ENCODE measurements at places on chromosomes 5 and 9.
A peak's percentile ranks its signal among the peaks of the same experiment; 100 is the strongest.

- peak; percentile 100 for DNase-seq
These were observed at the start of gene ETF1 for GRCh38 chr5:138542956-138543729. Gene ETF1, minus strand, starts transcription at chr5:138543236. Its CDS starts 318 bp downstream, at chr5:138542918.

- DNase-seq, result no peak
These were observed 20.7 kb upstream of the TMOD1 start for GRCh38 chr9:97480749-97481148.

DNA sequence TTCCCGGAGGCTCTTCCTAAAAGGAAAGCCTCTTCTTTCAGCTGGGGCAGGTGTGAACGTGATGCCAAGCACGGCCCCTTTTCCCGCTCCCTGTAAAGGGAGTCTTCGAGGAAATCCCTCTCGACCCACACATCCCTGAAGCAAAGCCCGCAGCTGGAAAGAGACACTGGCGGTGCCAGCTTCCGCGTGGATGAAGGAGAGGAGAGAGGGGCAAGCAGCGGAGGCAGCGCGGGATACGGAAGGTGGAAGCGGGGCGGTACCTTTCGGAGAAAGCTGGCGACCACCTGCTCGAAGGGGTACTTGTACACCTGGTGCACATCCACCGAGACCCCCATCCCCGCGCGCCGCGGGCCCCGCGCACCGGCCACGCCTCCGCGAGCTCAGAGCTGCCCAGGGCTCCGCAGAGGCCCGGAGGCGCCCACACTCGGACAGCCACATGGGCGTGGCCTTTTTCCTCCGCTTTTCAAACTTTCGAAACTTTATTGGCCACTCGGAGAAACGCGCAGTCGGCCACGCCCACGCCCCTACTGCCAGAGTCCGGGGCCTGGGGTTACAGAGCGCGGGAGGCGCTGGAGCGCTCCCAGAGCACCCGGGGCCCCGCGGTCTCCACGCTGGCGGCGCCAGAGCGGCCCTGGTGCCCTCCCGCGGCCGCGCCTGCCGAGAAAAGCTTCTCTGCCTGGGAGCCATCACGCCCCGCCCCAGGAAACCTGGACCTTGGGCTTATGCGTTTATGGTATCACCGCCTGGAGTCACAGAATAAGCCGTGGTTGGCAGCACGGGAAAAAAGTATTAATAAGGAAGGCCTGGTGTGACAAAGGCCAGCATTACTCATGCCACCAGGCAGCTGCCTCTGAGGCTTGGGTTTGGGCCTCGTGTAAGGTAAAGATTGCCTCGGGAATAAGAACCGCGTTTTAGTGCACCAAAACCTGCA lies at the start of gene PRELID2:
Gene PRELID2 (minus strand): TSS at position 426 of the 931 bp plus-strand sequence. CDS start 91 bp downstream, at position 335.
- DNase-seq, result peak; percentile 93

DNA sequence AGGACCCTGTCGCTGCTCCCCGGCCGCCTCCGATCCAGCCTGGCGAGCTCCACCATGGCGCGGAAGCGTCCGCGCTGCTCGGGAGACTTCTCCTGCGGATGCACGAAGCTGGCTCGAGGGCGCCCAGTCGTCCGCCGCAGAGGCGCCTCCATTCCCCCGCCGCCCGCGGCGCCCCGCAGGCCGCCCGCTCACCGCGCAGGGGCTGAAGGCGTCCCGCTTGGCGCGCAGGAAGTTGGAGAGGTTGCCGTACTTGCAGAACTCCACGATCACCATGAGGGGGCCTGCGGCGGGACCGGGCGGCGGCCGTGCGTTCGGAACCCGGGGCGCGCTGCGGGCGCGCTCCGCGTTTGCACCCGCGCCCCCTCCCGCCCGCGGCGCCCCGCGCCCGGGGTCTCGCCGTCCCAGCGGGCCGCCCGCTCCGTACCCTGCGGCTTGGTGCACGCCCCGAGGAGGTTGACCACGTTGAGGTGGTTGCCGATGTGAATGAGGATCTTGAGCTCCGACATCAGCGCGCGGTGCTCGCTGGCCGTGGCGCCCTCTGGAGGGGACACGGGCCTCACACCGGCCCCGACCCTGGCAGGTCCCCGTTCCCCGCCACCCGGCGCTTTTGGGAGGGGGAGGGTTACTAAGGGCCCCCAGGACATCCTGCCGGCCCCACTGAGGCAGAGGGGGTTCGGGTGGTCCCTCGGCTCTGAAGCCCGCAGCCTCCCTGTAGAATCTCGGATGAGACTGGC lies 27.7 kb upstream of the SCGB3A1 start:
- DNase-seq, result no peak

DNA sequence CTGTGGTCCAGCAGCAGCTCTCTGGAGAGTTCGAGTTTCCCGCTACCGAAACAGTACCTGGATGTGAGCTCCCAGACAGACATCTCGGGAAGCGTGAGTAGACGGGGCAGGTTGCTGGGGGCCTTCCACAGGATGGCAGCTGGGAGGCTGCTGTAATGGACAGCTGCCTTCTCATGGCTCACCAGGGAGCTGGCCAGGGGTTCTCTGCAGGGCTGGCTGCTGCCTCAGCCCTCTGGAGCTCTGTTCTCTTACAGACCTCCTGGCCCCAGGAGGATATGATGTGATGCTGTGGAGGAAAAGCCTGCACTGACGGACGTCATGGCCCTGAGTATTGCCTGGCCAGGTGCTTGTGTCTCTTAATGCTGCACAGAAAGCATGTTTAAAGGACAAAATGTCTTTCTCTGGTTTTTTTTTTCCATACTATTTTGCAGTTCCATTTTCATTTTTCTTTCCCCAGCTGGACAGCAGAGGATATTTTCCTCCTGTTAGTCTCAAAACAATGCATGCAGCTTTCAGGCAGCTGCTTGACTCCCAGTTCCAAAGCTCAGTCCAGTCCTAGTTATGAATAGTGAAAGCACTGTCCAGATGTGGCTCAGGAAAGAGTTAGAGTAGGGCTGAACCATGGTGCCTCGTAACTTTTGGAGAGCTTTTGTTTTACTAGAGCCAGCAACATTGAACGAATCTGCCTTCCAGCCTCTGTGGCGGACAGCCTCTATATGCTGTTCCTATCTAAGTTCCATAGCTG lies 77.5 kb upstream of the RARS1 start:
- no peak for DNase-seq

GRCh38 chr5:124231230-124231629 lies 515.2 kb downstream of the ZNF608 start:
- no peak for DNase-seq

- no peak for DNase-seq
These were observed 865.4 kb downstream of the TLE4 start for GRCh38 chr9:80437091-80437640.

- no peak for DNase-seq
These were observed 740.9 kb downstream of the DTWD2 start for GRCh38 chr5:118247458-118247857.

- DNase-seq, result no peak
These were observed 108.7 kb downstream of the CFAP90 start for GRCh38 chr5:7742241-7742656.

- no peak for DNase-seq
These were observed 432 bp downstream of the STARD4 start for GRCh38 chr5:111511831-111512374.

- no peak for DNase-seq
These were observed 178.9 kb downstream of the NIPBL start for GRCh38 chr5:37055383-37055990.

All from right lobe of liver (tissue), 6 donors.